ENCODE measurements at places on chromosomes 1 and 21. TPM values are rescaled to one million over a fixed set of nuclear protein-coding genes. Genes with fewer than 3 reads are reported as not detected.
A peak's percentile ranks its signal among the peaks of the same experiment; 100 is the strongest.

GRCh38 chr1:22207511-22208267, 64.8 kb upstream of the WNT4 start:
- DNase-seq: no peak

DNA sequence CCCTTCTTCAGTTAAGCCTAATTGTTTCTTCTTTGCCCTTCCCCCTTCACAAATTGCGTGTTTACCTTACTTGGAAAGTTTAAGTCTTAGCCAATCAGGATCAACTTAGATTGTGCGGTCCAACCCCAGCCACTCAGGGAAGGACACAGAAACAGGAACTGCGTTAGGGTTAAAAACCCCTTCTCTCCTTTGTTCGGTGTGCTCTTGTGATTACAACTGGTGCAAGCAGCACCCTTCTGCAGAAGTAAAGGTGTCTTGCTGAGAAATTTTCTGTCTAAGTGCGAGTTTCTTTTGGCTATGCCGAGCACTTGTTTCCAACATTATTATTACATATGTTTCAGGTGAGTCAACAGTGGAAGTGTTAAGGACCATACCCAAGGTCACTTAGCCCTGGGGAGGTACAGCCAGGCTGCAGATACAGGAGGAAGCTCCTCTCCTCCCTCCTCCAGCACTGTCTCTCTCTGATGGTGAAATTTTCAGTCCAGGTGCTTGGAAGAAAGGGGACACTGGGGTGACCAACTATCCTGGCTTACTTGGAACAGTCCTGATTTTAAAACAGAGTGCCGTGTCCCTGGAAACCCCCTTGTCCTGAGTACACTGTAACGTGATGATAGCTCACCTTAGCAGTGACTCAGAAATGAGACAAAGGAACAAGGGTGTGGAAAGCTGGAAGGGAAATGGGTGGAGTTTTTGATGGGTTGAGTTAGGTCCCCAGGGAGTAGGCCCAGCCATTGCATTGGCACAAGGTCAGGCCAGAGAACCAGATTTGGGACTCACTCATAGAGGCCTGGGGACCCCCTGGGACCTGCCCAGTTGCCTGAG, 68.7 kb upstream of the KLHDC7A start:
- DNase-seq: peak; percentile 7

GRCh38 chr1:37704966-37705365, 12.7 kb downstream of the CDCA8 start:
- DNase-seq: no peak

Gene AGMAT
- not detected for total RNA-seq

Gene DPYD
- total RNA-seq: 48.2 TPM

Gene GCSAML
- not detected for total RNA-seq

Gene FMO3
- not detected for total RNA-seq

GRCh38 chr1:94538243-94538827, 3.2 kb downstream of the F3 start:
- DNase-seq: no peak

Gene UBE2Q1
- 103 TPM for total RNA-seq

DNA sequence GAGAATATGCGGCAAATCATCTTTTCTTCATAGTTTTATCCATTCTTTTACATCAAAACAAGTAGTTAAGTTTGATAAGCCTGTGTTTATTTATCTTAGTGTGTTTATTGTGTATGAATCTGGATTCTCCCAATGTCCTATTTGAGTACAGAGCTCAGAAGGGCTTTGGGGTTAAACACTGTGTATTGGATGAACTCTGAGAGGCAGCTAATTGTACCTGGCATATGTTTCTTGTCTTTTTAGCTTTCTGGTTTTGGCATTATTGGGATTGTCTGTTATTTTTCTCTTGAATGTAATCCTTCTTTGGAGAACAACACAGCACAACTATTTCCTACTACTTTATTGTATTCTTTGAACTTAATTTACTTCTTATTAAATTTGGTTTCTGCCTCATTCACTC, 906.9 kb downstream of the ADGRL2 start:
- no peak for DNase-seq

Gene TMEM82
- total RNA-seq: not detected

GRCh38 chr1:55679971-55680370, 464.8 kb upstream of the USP24 start:
- DNase-seq: no peak

Gene SRP9
- total RNA-seq: 511 TPM

DNA sequence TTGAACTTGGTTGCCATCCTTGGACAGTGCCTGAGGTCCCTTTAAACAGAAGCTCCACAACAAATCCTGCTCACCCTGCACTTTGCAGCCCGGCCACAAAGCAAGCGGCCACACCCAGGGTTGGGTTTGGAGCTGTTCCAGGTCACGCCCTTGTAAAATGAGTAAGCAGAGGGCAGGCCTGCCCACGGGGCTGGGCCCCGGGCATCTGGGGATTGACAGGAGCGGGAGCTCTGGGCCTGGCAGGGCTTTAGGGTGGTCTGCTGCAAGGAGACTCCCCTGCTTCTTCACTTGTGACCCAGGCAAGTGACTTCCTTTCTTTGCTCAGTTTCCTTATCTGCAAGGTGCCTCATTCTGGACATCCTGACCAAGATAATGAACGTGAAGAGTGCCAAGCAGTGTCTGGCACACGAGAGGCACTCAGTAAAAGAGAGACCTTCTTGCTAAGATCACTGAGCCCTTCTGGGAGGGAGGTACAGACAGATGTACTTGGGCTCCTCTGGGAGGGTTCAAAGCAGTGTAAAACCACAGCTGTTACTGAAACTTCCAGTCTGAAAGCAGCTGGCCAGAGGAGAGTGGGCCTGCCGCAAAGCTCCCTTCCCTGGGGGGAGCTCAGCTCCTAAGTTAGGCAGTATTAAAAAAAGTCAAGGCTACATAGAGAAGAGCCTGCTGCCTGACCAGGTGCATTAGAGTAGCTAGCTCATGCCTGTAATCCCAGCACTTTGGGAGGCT, 2.6 kb downstream of the E2F2 start:
- DNase-seq: peak; percentile 97

Gene KRTAP10-8
- total RNA-seq: not detected

Gene CDK11B
- 32.0 TPM for total RNA-seq

- DNase-seq: no peak
Measured at GRCh38 chr1:1132956-1133750, 17.3 kb upstream of the C1orf159 start.

DNA sequence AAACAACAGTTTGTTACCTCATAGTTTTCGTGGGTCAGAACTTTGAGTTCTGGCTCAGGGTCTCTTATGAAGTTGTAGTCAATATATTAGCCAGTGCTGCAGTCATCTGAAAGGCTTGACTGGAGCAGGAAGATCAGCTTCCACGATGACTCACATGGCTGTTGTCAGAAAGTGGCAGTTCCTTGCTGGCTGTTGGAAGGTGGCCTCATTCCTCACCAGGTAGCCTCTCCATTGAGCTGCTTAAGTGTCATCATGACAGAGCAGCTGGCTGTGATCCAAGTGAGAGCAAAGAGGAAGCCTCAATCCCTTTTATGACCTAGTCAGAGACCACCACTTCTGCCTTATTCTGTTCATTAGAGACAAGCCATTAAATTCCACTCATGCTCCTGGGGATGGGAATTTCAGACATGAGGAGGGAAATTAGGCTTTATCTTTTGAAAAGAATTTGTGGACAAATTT, 5.6 kb downstream of the OSBPL9 start:
- DNase-seq: peak; percentile 75

DNA sequence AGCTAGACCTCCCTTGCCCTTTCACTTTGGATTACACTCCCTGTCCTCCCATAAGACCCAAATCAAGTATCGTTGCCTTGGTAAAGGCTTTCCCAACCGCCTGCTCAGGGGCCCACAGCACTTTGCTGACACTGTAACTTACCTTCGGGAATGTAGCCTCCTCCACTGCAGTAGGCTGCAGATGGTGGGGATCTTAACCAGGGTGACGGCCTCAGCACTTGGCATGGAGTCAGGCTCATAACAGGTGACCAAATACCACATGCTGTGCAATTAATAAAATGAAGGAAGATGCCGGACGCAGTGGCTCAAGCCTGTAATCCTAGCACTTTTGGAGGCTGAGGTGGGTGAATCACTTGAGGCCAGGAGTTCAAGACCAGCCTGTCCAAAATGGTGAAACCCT, 88.7 kb upstream of the IRF2BP2 start:
- no peak for DNase-seq

Gene CGN
- total RNA-seq: 0.32 TPM

DNA sequence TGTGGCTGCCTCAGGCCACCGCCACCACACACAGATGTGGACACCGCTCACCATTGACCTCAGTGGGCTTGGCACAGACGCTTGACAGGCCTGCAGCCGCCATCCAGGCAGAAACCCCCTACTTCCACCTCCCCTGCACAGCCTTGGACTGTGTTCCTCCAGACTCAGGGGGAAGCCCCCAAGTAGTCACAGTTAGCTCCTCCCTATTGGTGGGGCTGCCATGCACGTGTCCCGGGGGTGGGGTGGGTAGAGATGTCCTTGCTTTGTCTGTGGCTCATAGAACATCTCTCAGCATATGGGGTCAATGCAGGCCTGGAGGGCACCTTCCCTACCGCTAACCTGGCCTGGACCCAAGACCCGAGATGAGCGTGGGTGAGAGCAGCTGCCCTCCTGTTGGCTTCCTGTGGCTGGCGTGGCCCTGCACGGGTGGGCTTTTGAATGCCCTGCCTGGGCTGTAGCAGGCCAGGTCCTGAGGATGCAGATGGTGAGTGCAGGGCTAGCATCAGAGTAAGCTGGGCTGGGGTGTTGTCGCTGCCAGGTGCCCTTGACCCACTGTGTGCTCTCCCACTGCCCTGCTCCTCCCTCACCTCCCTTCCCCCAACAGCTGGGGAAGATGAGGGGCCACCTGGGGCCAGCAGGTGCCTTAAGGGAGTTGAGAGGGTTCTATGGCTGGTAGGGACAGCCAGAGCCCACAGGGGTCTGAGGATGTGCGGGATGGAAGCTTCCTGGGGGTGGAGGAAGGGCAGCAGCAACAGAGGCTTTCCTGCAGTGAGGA, 6.2 kb downstream of the CROCC start:
- DNase-seq: no peak

- peak; percentile 82 for DNase-seq
Measured at GRCh38 chr1:238951809-238952208, 434.6 kb upstream of the CHRM3 start.

Gene ANKRD13C
- 17.8 TPM for total RNA-seq

DNA sequence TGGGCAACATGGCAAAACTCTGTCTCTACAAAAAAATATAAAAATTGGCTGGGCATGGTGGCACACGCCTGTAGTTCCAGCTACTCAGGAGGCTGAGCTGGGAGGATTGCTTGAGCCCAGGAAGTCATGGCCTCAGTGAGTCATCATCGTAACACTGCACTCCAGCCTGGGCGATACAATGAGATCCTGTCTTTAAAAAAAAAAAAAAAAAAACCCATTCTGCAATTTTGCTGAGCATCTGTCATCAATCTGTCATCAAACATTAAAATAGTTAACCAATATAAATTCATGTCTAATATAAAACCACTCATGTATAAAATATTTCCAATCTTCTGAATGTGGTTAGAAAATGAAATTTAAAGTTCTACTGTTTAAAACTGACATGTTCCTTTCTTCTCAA, 56.9 kb downstream of the LPAR3 start:
- peak; percentile 45 for DNase-seq

Gene FAM76A
- total RNA-seq: 9.7 TPM

Gene RIMS3
- 0.29 TPM for total RNA-seq

Gene PGLYRP3
- total RNA-seq: not detected

Gene TEX38
- total RNA-seq: not detected

Gene CFHR4
- total RNA-seq: not detected

GRCh38 chr1:247362153-247362552, 30.5 kb upstream of the ZNF496 start:
- no peak for DNase-seq

Gene MED8
- total RNA-seq: 61.6 TPM

- DNase-seq: peak; percentile 61
Measured at GRCh38 chr1:246117066-246117791, 389.9 kb downstream of the SMYD3 start.

DNA sequence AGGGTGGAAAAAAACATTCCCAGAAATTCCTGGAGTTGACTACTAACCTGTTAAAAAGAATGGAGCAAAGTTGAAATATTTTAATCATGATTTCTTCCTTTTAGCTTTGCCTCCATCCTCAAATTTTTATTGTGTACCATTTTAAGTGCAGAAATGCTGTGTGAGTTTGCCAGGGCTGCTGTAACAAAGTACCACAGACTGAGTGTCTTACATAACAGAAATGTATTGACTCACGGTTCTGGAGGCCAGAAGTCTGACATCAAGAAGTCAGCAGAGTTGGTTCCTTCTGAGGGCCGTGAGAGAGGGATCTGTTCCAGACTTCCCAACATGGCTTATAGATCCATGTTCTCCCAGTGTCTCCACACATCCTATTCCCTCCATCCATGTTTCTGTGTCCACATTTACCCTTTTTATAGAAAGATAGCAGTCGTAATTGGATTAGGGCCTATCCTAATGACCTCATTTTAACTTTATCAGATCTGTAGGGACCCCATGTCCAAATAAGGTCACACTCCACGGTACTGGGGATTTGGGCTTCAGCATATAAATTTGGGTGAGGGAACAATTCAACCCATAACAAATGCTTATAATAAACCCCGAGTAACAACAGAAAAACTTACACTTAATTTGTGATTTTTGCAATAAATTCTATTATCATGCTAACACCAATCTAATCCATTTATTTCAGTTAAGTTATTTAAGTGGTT, 12.7 kb downstream of the SNX7 start:
- peak; percentile 41 for DNase-seq

DNA sequence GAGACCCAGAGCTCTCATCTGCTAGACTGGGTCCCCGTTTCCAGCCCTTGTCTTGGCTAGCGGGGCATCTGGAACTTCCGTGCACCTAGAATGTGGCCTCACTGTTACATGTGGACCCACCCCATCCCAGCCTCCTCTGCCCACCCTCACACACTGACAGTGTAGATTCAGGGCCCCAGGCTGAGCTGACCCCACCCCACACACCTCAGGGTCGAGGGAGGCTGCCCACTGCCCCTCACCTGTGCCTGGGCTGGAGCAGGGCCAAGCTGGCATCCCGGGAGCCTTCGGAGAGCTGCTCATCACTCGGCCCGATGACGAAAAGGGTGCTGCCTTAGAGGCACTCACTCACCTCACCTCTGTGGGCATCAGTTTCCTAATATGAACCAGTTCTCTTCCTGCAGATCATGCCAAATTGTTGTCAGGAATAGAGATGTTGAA, 11.1 kb downstream of the ACOT11 start:
- DNase-seq: no peak

- peak; percentile 35 for DNase-seq
Measured at GRCh38 chr1:62912028-62912638, 128.2 kb downstream of the ATG4C start.

Gene PM20D1
- total RNA-seq: not detected

GRCh38 chr1:216476341-216476740, 53.1 kb upstream of the USH2A start:
- no peak for DNase-seq

Gene RRAGC
- 40.6 TPM for total RNA-seq

- no peak for DNase-seq
Measured at GRCh38 chr1:91226741-91227140, 177.9 kb downstream of the HFM1 start.

Gene SLAMF9
- total RNA-seq: not detected

Gene S100A7
- not detected for total RNA-seq

DNA sequence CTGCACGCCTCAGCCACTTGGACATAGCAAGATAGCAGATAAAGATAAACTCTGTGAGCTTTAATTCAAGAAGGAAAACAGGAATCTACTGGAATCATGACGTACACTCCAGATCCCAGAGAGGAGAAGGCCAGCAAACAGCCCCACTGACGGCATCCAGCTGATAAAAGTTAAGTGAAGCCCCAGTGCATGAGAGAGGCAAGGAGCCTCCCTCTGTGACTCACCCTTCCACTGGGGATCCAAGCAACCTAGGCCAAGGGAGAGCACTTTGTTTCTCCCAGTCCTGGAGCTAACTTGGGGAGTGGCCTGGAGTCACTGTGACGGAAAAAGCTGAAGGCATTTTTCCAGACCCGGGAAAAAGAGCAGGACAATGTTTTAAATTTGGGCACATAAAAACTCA, 270.0 kb downstream of the AKT3 start:
- DNase-seq: peak; percentile 33
